Left ventricle myocardium inferior (tissue), 1 donor: ENCODE measurements at places on chromosomes 5 and 9. TPM values are rescaled to one million over a fixed set of nuclear protein-coding genes. Genes with fewer than 3 reads are reported as not detected.

SLC34A3 gene
- total RNA-seq = not detected

SLC1A3 gene
- 144 TPM for total RNA-seq

ZFP2 gene
- total RNA-seq = 0.80 TPM

CACFD1 gene
- 11.5 TPM for total RNA-seq

SVEP1 gene
- total RNA-seq = 8.8 TPM

IFNA14 gene
- not detected for total RNA-seq

DPH7 gene
- 18.0 TPM for total RNA-seq

NANS gene
- 38.6 TPM for total RNA-seq

PCDHB3 gene
- total RNA-seq = 0.77 TPM

MZB1 gene
- 0.58 TPM for total RNA-seq

- H3K27ac ChIP-seq = peak overlapping the region; percentile 36
- no peaks in the 10 kb centered on the region for H3K27me3 ChIP-seq
- no peak for DNase-seq
- H3K36me3 ChIP-seq = no peaks in the 10 kb centered on the region
- H3K4me1 ChIP-seq = peaks cover 66% of the 10 kb centered on the region
These were observed 1.3 kb downstream of the SLC35D2 start for GRCh38 chr9:96382175-96382574.

DNA sequence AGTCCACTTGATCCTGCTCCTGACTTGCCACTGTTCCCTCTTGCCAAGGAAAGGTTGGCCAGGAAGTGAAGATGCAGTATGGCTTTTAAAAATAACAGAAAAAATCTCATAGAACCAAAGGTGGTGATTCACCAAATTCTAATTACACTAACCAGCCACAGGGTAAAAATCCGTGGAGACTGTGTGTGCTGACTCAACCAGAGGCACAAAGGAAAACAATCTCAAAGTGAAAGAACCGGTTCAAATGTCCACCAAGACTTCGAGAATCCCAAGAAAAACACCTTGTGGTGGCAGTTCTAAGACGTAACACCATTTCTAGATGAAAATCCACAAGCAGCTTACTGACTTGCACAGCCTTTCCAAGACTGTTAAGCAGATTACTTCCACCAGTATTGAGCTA, 279.1 kb downstream of the TLE1 start:
- no peaks in the 10 kb centered on the region for H3K27me3 ChIP-seq
- H3K4me3 ChIP-seq = no peak overlapping the region
- DNase-seq = no peak

DNA sequence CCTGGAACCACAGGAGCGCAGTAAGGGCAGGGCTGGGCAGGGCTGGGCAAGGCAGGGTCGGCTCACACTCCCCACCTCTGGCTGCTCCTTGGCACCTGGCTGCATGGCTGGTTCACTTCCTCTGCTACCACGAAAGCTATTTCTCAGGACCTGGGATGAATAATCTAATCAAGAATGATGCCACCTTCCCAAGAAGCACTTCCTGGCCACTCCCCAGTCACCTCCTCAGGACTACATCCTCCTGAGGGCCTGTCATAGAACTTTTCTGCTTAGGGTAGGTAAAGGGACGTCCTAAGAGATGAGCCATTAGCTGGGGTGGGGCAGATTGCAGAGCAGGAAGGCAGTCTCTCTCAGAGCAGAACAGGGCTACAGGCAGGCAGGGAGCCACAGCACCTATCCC, 288.2 kb upstream of the MAP3K1 start:
- no peak overlapping the region for H3K4me3 ChIP-seq
- peaks cover 18% of the 10 kb centered on the region for H3K4me1 ChIP-seq
- DNase-seq = no peak
- no peak overlapping the region for H3K27ac ChIP-seq
- H3K36me3 ChIP-seq = no peaks in the 10 kb centered on the region

GRCh38 chr9:129283291-129283691, 105.2 kb upstream of the IER5L start:
- DNase-seq = no peak
- peak overlapping the region; percentile 64 for H3K27ac ChIP-seq
- H3K4me3 ChIP-seq = peak overlapping the region; percentile 61

DNA sequence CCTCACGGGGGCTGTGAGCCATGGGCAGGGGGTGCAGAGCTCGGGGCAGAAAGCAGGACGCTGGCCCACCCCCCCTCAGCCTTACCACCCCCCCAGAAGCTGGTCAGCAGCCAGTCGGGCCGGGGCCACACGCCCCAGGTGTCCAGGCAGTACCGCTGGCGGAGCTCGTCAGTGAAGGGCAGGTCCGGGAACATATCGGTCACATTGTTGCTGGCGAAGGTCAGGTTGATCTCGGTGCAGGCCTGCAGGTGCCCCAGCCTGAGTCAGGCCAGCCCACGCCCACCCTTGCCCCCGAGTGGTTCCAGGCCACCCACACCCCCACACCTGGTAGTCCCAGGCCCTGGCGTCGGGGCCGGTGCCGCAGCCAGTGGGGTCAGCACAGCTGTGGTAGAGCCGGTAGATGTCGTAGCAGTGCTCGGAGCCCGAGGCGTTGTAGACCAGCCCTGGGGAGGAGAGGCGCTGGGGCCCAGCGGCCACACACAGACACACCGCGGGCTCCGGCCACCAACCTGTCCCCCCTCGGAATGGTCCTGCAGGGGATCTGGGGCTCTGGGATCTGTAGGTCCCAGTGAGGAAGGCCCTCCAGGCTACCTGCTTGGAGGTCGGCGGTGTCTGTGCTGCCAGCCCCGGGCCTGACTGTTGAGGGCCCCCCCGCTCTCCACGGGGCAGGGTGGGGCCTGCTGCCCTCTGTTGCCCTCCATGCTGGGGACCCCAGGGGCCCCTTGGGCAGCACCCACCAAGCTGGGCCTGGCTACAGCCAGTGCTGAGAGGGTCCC, 2.6 kb downstream of the DPP7 start:
- no peaks in the 10 kb centered on the region for H3K27me3 ChIP-seq
- H3K4me3 ChIP-seq = no peak overlapping the region
- H3K27ac ChIP-seq = no peak overlapping the region
- H3K4me1 ChIP-seq = peaks cover 29% of the 10 kb centered on the region

DNA sequence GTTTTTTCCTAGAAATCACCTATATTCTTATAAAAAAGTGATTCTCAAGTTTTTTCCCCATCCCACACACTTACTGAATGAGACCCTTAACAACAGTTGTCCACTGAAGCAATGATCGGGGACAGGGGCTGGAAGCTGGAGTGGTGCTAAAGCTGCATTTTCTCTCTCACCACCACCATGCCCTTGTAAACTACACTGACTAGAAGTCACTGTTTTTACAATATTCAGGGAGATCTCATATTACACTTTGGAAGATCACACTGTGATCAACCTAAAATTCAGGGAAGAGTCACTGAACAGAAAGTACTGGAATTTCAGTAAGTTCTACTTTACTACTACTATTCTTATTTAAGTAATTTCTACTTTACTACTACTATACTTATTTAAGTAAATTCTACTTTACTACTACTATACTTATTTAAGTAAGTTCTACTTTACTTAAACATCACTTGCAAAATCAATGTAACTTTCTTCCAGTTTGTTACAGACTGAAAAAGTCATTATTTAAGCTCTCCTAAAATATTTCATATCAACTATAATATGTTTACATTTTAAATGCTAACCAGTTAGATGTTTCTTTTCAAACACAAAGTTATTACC, 164.3 kb downstream of the AGTPBP1 start:
- H3K27me3 ChIP-seq = no peaks in the 10 kb centered on the region
- H3K4me1 ChIP-seq = no peaks in the 10 kb centered on the region
- DNase-seq = no peak
- no peaks in the 10 kb centered on the region for H3K36me3 ChIP-seq
- H3K4me3 ChIP-seq = no peak overlapping the region
- H3K27ac ChIP-seq = no peak overlapping the region

DNA sequence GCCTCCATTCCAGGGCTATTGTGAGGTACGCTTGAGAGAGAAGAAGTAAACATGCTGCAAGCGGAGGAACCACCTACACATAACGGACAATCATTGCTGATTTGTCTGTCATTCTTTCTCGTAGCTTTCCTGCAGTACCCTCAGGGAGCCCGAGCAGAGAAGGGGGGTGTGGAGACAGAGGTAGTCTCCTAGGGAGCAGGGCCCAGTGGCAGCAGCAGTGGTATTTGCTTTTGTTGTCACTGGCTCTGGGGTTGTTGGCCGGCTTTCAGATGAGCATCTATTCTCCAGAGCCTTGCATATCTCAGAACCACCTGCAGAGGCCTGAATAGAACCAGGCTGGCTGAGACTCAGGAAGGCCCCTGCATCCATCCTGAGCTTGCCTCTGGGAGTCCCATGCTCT, 19.9 kb downstream of the ENHO start:
- H3K4me3 ChIP-seq = no peak overlapping the region
- no peak overlapping the region for H3K27ac ChIP-seq
- H3K36me3 ChIP-seq = no peaks in the 10 kb centered on the region
- no peaks in the 10 kb centered on the region for H3K27me3 ChIP-seq
- peaks cover 15% of the 10 kb centered on the region for H3K4me1 ChIP-seq

DNA sequence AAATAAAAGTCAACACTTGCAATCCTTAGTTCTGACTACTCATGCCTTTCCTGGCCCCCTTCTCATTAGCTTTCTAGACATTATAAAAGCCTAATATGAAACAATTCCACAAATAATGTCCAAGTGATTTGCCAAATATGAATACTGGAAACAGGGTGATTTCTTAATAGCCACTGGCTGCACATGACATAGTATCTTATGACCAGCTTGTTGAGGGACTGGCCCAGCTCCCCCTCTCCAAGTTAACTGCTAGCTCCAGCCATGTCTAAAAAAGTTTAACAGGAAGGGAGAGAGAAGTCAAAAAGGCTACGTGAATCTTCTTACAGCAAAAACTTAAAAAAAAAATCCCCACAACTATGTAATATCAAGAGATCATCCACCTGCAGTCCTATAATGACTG, 1.5 kb downstream of the CERT1 start:
- H3K36me3 ChIP-seq = no peaks in the 10 kb centered on the region
- no peak for DNase-seq
- H3K4me3 ChIP-seq = peak overlapping the region; percentile 89
- no peaks in the 10 kb centered on the region for H3K27me3 ChIP-seq
- H3K4me1 ChIP-seq = peaks cover 55% of the 10 kb centered on the region

GRCh38 chr9:130237763-130238524, 27.6 kb upstream of the HMCN2 start:
- no peak overlapping the region for H3K27ac ChIP-seq
- DNase-seq = no peak
- peaks cover 10% of the 10 kb centered on the region for H3K4me1 ChIP-seq
- H3K4me3 ChIP-seq = no peak overlapping the region

DNA sequence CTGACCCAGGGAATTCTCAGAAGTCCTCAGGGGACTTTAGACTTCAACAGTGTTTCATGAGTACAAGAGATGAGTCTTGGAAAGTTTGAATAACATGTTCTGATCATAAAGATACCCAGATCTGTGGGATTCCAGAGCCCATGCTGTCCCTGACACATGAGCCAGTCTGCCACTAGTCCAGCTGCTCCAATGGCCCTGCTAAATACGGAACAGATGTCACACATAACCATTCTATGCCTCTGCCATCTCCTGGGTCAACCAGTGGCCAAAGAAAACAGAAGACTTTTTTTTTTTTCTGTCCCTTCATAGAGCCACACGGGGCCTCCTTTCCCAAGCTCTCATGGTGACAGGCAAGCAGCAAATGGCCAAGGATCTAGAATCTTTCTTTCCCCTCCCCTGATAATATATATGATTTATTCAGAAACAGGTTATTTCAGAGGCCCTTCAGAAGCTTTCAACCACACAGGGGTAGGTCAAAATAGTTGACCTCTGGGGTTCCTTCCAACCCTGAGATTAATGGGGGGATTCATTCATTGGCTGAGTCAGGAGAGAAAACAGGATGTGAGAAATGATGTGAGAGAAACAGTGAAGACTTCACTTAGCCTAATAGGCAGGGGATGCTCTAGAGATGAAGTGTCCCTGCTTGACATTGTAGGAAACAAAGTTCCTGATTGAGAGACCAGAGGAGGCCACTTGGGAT, 367.7 kb downstream of the CDK5RAP2 start:
- peaks cover 8% of the 10 kb centered on the region for H3K27me3 ChIP-seq
- H3K4me3 ChIP-seq = no peak overlapping the region
- H3K36me3 ChIP-seq = no peaks in the 10 kb centered on the region
- no peak for DNase-seq
- H3K27ac ChIP-seq = no peak overlapping the region

GRCh38 chr5:144352732-144353317, 182.2 kb downstream of the KCTD16 start:
- peaks cover 11% of the 10 kb centered on the region for H3K27me3 ChIP-seq
- no peaks in the 10 kb centered on the region for H3K36me3 ChIP-seq
- H3K4me3 ChIP-seq = no peak overlapping the region
- no peak overlapping the region for H3K27ac ChIP-seq
- H3K4me1 ChIP-seq = no peaks in the 10 kb centered on the region

- DNase-seq = no peak
- no peaks in the 10 kb centered on the region for H3K4me1 ChIP-seq
- H3K36me3 ChIP-seq = no peaks in the 10 kb centered on the region
These were observed 45.1 kb upstream of the ROR2 start for GRCh38 chr9:91995000-91995655.

DNA sequence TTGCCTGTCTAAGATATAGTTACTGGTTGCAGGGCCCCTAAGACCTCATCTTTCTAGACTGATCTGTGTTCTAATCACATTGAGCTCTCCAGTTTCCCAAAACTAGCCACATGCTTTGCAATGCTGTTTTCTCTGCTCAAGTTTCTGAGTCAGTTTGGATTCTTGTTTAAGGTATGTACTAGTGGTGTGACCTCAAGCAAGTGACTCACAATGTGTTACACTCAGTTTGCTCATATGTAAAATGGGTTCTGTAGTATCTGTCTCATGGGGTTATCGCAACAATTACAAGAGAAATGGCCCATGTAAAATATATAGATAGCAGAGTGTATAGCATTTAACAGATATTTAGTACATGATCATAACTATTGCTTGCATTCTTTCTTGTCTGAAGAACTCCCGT, 153.1 kb upstream of the ELL2 start:
- H3K36me3 ChIP-seq = no peaks in the 10 kb centered on the region
- H3K4me1 ChIP-seq = peaks cover 16% of the 10 kb centered on the region
- no peak overlapping the region for H3K27ac ChIP-seq
- H3K27me3 ChIP-seq = no peaks in the 10 kb centered on the region

GRCh38 chr9:99753436-99753835, 68.2 kb upstream of the NR4A3 start:
- no peak overlapping the region for H3K27ac ChIP-seq
- H3K27me3 ChIP-seq = no peaks in the 10 kb centered on the region
- no peaks in the 10 kb centered on the region for H3K4me1 ChIP-seq

DNA sequence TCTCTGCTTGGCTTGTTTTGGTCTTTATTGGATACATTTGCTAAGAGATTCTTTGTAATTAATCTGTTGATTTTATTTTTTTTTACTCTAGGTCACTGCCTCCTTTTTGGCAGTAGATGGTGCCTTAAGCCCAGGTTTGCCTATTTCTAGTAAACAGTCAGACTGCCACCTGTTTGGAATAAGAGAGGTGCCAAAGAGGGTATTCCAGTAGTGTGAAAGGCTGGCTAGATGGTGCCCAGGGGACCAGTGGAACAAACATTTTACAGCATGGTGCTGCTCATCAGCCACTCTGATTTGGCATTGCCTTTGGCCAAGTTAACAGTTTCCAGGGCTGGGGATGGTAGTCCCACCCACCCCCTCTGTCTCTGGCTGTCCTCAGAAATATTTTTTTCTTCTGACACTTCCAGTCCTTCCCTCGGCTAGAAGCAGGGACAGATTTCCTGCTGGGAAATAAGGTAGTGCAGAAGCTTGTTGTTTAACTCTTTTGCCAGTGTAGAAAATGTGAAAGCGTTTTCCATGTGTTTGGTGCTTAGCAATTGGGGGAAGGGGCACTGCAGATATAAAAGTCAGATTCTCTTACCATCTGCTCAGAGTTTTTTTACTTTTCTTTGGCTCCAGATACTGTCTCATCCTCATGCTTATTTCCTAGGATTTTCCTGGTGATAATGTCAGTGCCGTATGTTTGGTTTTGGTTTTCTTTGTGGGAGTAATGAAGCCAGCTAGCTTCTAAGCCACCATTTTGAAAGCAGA, 36.6 kb upstream of the FBXL7 start:
- no peak overlapping the region for H3K4me3 ChIP-seq
- no peaks in the 10 kb centered on the region for H3K36me3 ChIP-seq
- no peaks in the 10 kb centered on the region for H3K4me1 ChIP-seq
- no peak overlapping the region for H3K27ac ChIP-seq
- DNase-seq = no peak
